ENCODE measurements at places on chromosomes 7 and 10. TPM values are rescaled to one million over a fixed set of nuclear protein-coding genes. Genes with fewer than 3 reads are reported as not detected.

DNA sequence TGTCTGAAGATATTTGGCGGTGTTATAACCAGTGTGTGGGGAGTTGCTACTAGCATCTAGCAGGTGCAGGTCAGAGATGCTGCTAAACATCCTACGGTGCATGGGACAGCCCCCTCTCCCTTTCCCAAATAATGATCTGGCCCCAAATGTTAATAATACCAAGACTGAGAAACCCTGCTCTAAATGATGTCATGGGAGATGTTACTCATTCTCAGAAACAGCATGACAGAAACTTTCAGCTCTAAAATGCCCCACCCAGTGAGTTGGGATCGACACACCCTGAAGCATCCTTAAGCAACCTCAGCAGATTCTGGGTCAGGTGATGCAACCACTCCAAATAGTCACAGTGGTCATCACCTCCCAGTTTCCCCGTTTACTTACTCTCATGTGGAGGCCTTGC lies 108.8 kb upstream of the MPP7 start:
- no peak for DNase-seq

DNA sequence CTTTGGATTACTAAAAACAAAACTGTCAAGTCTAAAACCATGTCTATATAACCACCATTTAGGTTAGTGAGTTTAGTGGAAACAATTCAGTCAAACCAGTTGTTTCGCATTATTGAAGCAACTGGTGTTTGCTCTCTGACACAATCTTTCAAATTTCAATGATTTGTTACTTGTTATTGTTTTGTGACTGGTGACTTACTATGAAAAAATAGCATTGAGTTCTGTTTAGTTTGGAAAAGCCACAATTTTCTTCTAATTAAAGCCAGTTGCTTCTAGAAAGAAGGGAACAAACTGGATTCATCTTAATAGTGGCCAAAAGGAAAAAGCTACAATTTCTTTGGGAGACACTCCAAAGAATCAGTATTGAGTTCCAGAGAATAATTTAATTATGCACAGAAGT lies 30.4 kb downstream of the LAMB4 start:
- DNase-seq, result no peak

- no peak for DNase-seq
Measured at GRCh38 chr10:129465796-129466702, 992 bp upstream of the MGMT start.

CPED1 gene
- 0.13 TPM for total RNA-seq

CALHM1 gene
- 0.07 TPM for total RNA-seq

ACTL6B gene
- 0.33 TPM for total RNA-seq

Data from H9 (cell line).